MM.1S (cell line): ENCODE measurements at places on chromosomes 7 and 10.

GRCh38 chr7:106870983-106871410, 5.9 kb downstream of the PIK3CG start:
- DNase-seq, result peak; percentile 94

GRCh38 chr7:82945480-82945879, 217.2 kb downstream of the PCLO start:
- no peak for DNase-seq

DNA sequence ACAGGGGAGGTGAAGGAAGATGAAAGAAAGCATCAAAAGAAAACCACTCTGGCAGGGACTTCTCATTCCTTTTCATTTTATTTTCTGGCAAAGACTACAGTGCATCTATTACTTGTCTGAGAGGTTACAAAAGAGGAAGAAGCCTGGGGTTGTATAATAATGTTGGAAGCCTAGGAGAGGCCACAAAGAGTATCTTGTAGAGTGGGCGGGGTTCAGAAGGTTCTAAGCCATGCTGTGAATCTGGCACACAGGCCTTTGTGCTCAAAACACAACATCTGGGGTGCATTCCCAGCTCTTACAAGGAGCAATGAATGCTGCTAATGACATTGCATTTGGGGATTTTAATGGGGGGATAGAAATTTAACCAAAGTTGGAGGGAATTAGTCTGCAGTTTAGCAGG, 49.4 kb downstream of the MRPL32 start:
- no peak for DNase-seq

DNA sequence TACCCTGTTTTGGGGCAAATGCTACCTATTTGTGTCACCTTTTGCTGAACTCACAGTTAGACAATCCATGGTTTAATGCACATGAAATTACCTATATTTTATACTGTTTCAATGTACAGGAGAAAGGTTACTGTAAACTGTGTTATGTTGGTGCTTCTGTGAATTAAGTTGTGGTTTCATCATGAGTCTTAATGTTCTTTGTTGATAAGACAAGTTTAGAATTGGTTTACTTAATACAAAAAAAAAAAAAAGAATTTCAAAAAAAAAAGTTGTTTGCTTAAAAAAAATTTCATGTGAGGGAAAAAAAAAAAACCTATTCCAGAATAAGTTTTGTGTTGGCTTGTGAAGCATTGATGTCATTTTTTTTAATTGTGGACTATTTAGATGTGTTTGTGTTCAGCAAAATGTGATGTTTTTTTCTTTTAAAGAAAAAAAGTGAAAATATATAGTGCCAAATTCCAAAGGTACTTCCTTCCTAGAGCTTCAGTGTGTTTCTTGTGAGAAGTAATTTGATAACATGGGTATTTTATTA, 280.3 kb downstream of the USP6NL start:
- no peak for DNase-seq

GRCh38 chr10:124245806-124246440, 152.5 kb upstream of the CHST15 start:
- DNase-seq, result no peak
